CD4-positive, alpha-beta T cell treated with Interleukin-17A for 1 hour (primary cell): ENCODE measurements at places on chromosomes 2 and 18.

DNA sequence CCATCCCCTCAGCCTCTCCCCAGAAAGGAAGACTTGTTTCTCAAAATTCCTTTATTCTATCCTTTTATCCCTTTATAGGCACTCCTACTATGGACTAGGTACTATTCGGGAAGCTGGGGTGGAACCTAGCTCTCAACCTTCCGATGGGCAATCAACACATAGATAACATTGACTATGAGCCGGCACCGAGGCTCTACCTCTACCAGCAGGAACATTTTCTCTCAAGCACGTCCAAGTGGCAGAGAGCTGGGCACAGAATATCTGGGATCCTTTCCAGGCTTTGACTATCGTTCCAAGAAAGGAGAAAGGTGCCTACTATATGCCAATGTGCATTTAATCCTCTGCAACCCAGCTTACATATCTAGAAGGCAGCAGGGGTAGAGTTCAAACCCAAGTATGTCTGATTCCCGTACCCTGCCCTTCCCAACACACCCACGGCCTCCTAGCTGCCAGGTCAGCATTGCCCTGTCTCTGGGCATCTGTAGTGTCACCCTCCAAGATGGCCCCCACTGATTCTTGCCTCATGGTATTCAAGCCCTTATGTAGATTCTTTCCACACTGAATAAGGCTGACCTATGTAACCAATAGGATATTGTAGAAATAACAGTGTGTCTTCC, 28.3 kb downstream of the TNS1 start:
- DNase-seq: no peak

DNA sequence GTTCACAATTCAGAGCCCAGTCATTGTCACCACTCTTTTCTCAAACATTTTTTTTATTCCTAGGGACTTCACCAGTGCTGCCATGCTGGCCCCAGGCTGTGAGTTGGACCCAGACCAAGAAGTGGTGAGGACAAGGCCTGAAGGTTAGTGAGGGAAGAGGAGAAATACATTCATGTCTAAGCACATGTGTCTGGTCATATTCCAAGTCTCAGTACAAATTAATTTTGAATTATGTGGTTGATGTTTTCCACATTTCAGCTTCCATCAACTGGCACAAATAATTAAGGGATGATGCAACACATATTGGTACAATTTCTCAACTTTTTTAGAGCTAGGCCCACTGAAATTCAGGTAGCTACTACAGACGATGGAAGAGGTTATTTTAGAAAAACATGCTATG, 106.6 kb upstream of the UPP2 start:
- no peak for DNase-seq

DNA sequence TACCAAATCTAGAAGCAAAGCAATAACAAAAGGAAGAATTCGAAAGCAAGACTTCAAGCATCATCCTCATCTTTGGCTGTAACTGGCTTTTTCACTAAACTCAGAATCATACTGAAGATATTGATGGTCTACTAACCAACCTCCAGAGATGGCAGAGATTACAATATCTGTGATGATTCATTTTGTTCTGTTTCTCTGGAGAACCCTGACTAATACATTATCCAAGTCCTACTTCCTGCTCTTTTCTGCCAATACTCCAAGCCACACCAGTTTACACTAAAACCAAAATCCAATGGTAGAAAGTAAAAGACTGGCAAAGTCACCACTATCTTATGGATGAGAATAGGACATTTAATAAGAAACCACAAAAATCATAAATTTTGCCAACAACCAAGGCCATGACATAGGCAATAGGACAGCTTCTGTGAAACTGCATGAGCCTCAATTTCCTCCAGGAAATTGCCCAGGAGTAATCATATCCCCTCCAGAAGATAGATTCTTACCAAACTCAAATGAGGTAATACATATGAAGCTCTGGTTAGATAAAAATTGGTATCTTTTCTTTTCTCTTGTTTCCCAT, 159.8 kb downstream of the METTL4 start:
- no peak for DNase-seq

DNA sequence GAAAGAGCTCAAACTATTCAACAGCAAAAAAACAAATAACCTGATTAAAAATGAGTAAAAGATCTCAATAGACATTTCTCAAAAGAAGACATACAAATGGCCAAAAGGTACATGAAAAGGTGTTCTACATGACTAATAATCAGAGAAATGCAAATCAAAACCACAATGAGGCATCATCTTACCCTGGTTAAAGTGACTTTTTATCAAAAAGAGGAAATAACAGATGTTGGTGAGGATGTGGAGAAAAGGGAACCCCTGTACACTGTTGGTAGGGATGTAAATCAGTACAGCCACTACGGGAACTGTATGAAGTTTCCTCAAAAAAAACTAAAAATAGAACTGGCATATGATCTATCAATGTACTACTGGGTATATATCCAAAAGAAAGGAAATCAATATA, 39.8 kb upstream of the TMEM163 start:
- no peak for DNase-seq

DNA sequence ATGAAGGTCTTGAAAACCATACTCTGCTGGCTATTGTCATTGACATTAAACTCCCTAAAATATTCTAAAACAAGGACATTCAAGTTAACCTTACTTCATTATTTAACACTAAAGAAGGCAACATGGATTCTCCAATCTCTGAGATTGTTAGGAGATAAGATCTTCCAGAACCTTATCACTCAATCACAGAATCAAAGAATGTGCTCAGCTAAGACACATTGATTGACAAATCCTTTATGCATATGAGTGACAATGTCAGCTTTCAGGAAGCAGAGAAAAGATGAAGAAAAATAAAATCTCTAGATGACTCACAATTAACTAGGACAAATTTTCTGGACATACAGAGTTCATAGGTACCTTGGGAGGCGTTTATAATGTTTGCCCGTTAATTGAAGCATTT, 787.2 kb downstream of the TSN start:
- DNase-seq: no peak

- no peak for DNase-seq
Observed at GRCh38 chr18:39846265-39846664, 2108.8 kb upstream of the PIK3C3 start.

DNA sequence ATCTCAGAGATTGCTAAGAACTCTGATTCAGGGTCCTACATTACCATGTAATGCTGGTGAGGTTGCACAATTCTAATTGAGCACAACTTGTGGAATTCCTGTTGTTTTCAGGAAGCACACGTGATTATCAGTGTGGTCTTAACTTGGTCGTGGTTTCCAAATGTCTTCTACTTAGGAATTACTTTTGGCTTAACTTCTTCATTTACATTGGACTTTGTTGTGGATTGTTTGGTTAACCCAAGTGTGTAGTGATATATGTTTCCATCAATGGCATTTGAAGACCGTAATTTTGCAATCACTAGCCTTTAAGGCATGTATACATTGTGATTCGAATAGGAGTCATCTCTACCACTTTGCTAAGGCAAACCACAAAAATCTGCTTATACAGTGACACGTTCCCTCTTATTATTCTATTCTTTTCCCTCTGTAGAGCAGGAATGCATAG, 373.3 kb downstream of the IRS1 start:
- DNase-seq: no peak

GRCh38 chr2:118902266-118903028, 39.5 kb upstream of the MARCO start:
- DNase-seq: peak; percentile 12

DNA sequence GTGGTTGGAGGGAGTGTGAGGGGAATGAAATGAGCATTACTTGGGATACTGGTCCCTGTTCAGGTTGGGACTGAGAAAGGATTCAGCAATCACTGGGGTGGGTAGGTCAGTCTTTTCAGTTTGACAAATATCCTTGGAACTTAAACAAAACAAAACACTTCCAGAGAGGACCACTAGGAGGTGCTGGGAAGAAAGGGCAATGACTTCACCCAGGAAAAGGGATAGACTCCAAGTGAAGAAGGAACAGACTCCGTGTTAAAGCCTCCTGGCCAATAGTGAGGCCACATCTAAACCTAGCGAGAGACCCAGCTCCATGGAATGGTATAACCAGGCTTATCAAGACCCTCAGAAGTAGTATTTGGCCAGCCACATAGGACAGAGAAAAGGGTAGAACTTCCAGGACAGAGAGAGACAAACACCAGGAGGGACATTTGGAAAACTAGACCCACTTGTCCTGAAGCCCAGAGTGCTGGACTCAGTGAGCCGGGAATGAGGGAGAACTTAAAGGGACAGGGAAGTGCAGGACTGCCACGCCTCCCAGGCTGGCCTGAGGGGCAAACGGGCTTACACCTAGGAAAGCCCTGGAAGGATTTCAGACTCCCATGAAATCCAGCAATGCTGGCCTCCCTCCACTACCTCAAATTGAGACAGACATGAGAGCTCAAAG, 19.6 kb upstream of the KCNG3 start:
- peak; percentile 30 for DNase-seq

GRCh38 chr18:32372381-32373061, 98.2 kb downstream of the GAREM1 start:
- no peak for DNase-seq

GRCh38 chr2:67614454-67614853, 217.3 kb downstream of the ETAA1 start:
- no peak for DNase-seq

GRCh38 chr18:23231340-23232021, 96.2 kb downstream of the CABLES1 start:
- peak; percentile 86 for DNase-seq

- peak; percentile 86 for DNase-seq
Observed at GRCh38 chr2:157443795-157444640, at the start of gene CYTIP. CYTIP (minus strand) TSS chr2:157444089; CDS start chr2:157444020, 69 bp downstream.

GRCh38 chr2:54634021-54634420, 89.4 kb upstream of the EML6 start:
- DNase-seq: no peak
